AG08395 (cell line): ENCODE measurements at places on chromosomes 3 and 15.

- DNase-seq: no peak
These were observed 9.5 kb downstream of the ABCC5 start for GRCh38 chr3:184008161-184008560.

DNA sequence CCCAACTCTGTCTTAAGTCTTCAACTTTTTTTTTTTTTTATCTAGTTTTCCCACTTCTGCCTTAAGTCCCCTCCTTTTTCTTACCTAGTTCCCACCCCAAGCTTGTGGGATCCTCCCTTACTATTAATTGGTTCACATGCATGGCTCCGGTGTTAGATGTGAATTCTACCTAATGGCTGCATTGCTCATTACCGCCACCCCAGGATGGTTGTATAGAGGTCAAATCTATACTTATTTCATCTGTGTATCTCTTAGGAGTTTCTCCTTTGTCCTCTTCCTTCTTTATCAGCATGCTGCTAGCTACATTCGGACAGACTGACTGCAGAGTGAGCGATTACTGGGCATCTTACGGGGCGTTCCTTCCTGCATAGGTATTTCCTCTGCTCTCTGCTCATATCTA is 605.7 kb upstream of the GRM7 start:
- DNase-seq: no peak

DNA sequence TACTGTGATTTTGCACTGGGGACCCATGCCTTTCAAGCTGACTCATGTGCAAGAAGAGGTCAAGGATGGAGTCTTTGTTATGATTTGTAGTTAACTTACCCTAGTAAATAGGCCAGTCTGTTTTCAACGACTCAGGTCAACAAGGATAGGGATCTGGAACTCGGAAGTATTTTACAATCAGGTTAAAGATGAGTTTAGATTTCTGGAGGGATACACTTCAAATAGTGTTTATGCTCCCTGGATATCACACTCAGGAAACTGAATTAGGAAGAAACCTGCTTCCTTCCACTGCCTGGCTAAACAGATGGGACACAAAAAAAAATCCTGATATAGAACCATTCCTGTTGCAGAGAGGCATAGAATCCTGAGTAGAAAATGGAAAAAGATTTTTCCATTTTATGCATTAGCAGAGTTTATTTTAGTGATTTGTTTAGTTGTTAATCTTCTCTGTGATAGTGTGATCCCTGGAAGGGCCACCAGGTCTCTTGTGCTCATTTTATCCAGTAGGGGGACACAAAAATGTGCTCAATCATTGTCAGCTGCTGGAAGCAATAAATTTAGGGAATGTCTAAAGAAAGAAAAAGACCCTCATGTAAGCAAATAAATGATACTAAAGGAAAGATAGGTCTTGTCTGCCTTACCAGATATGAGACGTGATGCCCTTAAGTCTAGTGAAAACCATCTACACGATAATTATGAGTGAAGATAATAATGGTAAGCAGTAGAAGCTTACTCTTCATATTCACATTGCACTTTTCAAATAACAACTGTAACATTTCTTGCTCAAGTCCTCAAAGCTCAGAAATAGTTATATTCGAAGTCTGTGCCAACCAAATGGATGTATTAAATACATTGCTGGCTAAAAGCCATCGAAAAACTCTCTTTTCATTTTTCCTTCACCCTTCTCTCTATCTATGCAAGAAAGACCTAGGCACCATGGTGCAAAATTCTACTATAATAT is 452.1 kb upstream of the KCNMB2 start:
- no peak for DNase-seq

GRCh38 chr3:57864853-57865252 is 108.7 kb downstream of the SLMAP start:
- DNase-seq: peak; percentile 10

DNA sequence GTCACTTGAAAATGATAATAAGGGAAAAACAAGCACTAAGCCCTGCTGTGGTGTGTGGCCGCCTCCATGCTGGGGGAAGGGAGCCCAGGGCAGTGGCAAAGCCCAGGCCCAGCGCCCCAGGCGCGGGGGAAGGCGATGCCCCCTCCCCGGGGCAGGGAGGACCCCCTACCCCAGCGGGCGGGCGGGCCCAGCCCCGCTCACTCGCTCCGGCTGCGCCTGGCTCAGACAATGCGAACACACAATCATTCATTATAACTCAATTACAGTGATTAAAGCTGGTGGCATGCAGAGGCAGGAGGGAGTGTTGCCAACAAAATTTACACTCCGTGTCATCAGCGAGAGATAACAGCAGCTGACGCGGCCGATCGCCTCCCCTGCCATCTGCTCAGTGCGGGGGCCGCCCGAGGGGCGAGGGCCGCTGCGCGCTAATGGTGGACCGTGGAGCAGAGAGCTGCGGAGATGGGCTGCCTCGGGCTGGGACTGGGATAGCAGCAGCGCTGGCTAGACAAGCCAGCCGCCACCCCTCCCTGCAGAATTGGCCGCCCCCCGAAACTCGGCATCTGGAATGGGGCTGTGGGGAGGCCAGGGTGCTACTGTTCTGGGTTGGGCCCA is 64.1 kb downstream of the TLE3 start:
- peak; percentile 60 for DNase-seq

DNA sequence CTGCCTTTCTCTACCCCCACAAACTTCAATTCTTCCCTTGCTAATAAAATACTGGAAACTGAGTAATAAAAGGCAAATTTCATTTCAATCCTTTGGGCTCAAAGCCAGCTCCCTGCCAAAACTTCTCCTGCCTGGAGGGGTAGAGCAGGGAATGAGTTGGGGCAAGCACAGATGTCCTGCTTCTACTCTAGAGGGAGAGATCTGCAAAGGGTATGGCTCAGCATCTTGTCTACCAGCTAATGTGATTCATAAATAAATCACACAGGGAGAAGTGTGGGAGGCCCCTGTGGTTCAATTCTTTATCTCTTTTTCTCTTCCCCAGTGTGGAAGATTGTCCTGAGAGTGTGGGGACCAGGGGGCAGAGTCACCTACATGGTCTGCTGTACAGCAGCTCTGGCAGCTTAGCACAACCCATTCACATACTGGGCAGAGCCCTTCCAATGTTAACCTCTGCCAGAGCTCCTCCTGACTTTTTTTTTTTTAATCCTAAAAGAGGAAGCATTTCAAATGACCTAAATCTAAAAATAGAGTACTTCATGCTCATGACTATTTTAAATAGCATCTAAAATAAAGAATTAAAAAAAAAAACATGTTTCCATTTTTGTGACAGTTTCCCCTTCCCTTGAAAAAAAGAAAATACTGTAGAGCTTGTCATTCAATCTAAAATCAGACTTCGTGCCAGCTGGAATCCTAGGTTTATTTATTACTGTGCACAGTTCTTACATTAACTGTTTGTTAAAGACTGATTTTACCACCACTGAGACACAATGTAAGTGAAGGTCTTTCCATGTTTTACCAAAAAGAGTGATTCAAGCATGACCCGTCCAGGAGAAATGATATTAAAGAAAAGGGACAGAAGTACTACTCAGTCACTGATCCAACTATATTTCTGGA is 1083.7 kb upstream of the CFAP20DC start:
- DNase-seq: no peak

DNA sequence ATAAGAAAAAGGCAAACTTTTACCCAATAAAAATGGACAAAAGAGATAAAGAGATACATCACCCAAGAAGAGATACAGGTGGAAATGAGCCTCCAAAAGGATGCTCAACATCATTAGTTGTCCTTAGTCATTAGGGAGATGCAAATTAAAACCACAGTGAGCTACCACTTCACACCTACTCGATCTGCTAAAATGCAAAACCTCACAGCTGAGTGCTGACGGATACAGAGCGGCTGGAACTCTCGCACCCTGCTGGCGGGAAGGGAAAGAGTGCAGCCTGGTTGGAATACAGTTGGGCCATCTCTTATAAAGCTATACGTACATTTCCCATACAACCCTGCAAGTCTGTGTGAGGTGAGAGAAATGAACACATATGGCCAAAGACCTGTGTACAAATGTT is 78.5 kb upstream of the PRR20G start:
- no peak for DNase-seq

DNA sequence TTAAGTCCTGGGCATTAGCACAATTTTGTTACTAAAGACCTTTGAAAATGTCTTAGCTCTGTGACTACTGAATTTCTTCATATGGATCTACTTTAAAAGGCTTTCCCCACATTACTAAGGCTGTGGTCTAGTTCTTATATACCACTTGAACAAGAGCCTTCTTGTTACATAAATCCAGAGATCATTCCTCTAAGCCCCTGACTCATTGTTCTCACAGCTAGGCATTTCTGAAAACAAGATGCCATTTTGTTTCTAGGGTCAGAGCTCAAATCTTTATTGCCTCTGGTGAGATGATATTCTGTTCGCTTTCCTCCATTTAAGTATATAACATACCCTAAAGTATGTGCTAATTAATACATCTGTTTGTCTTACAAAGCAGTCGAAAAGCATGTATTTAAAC is 29.8 kb upstream of the LPP start:
- no peak for DNase-seq

GRCh38 chr15:25568751-25569150 is 129.9 kb upstream of the UBE3A start:
- peak; percentile 41 for DNase-seq

- no peak for DNase-seq
These were observed 284.7 kb upstream of the ICE2 start for GRCh38 chr15:60763688-60764087.

DNA sequence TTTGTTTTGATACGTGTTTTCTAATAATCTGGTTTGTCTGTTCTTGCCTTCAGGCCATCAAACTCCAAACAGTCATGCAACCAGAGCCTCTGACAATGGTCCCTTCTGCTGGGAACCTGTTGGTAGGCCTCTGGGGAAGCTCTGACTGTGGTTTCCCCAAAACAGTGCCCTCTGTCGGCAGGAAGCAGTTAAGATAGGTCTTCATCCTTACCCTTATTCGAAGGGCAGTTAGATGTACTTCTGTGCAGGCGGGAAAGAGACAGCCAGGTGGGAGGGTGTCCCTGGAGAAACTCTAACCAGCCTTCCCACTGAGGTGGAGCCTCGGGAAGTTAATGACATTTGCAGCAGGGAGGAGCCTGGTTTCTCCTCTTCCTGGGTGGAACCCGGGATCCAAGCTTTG is 81.6 kb upstream of the CHMP2B start:
- DNase-seq: peak; percentile 18

- DNase-seq: no peak
These were observed 9.1 kb upstream of the NEK10 start for GRCh38 chr3:27378331-27378730.

GRCh38 chr3:4523710-4524698 is 30.9 kb downstream of the ITPR1 start:
- no peak for DNase-seq

DNA sequence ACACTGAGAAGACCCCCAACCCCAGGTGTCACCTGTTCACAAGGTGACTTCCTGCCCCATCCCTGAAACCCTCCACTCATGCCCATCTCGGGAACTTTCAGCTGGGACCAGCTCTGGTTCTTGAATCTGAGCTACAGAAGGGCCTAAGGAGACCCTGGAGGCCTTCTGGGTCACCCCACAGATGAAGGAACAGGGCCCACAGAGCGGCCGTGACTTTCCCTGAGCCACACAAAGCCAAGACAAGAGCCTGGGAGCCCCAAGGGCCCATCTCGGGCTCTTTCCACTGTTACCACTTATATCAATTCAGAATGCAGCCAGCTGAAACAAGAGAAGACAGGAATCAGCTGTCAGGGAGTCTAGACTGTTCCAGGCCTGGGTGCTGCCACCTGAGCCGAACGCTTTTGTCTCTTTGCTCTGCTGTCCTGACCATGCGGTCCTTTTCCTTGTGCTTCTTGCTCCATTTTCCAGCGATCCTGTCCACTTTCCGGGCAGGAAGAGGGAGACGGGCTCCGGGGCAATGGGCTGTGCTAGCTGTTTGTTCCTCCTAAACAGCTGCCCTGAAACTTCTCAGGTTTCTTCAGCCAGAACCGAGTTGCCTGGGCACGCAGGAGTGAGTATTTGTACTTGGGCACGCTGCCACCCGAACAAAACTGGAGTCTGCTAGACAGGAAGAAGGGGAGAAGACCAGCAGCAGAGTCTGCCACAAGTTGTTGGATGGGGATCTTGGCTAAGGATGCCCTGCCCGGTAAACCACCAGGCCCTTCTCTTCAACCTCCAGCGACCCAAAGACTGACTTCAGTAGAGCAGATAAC is 28.0 kb upstream of the PIGZ start:
- DNase-seq: no peak

DNA sequence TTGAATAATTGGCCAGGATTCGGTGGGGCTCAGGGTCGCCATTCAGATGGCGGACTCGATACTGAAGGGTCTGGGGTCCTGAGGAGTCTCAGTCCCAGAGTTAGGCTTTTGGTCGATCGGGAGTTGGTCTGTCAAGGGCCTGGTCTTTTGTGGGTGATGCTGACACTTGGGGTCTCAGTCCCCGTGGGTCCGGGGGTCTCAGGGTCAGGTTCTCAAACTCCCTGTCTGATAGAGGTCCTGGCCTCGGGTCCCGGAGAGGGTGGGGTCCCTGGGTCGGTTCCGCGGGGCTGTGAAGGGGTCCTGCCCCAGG is 467 bp downstream of the NCKIPSD start:
- no peak for DNase-seq

GRCh38 chr3:108345492-108346205 is 49.3 kb downstream of the HHLA2 start:
- DNase-seq: no peak

DNA sequence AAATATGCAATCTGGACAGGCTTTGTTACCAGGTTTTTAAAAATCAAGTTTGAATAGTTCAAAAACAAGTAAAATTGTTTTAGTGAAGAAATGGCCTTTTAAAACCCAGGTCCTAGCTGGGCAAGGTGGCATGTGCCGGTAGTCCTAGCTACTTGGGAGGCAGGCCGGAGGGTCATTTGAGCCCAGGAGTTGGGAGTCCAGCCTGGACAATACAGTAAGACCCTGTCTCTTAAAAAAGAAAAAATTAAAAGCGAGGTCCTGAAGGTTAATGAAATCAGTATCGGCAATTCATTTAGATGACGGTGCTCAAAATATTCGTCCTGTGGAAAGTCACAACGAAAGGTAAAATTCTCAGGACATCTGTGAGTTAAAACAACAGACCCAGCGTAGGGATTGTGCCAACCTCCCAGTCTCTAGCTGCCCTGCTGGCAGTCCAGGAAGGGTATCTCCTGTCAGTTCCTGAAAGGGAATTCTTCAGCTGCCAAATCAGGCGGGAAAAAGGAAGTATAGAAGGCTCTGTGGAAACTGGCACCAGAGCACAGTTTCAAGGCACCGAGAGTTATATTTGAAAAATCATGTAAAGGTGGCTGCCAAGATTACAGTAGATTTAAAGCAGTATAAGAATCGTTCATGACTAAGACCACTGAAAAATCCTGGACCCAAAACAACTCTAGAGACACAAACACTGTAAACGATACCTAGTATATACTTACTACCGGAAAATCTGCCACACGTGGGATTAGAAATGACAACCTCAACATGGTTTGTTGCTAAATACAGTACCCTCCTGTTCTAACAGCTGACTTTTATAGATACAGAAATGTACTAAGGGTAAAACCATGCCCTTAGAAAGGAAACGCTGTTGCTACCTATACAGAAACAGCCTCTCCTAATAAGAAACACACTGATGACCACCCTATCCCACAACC is 1.2 kb upstream of the ABHD17C start:
- no peak for DNase-seq
